Ecto neural progenitor cell (in vitro differentiated cells): ENCODE measurements at places on chromosomes 6 and 20.
A peak's percentile ranks its signal among the peaks of the same experiment; 100 is the strongest.

GRCh38 chr20:17314264-17314663 lies 87.4 kb downstream of the PCSK2 start:
- DNase-seq: no peak

- DNase-seq: no peak
Observed at GRCh38 chr6:167828325-167828956, 1.7 kb downstream of the AFDN start.

- no peak for DNase-seq
Observed at GRCh38 chr20:1721687-1722512, 64.3 kb upstream of the SIRPG start.

DNA sequence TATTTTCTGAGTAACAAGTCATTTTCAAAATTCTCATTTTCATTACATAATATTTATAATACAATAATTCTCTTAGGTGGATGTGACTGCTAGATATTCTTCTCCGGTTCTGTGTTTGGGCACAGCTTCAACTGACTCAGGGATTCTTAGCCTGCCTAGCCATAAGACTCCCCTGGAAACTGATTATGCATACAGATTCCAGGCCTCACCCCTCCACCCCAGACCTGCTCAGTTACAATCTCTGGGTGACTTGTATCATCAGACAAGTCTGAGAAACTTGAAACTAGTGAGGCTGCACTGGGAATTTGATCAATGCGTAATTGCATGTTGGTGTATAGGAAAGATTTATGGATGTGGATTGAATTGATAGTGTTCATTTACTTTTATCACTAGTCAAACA lies 25.4 kb downstream of the FLRT3 start:
- no peak for DNase-seq

DNA sequence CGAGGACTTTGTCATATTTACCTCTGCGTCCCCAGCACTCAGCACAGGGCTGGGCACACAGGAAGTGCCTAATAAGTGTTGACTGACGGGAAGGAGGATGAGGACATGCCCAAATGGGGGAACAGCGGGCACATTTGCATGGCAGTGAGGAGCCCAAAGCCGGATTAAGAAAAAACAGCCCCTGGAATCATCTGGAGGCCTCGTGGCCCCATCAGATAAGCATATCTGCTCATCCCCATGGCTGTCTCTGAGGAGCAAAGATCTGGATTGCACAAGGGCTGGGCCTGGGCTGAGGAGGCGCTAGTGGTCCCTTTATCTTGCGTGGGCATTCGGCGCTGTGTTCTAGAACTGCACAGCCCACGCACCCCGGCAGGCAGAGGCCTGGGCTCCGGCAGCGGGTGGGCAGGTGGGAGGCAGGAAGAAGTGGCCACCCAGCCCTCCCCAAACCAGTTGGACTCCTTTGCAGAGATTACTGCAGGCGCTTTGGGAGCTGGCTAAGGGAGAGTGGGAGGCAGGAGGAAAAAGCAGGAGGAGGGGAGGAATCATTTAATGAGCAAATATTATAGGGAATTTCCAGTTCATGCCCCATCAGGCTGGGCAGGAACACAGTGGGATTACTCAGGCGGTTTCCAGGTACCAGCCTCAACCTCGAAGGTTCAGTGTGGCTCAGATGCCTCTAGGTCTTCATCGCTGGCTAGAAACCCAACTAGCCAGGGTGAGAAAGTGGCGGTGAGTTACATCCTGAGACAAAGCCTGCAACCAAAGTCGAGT lies 108.1 kb downstream of the CEBPB start:
- DNase-seq: no peak

DNA sequence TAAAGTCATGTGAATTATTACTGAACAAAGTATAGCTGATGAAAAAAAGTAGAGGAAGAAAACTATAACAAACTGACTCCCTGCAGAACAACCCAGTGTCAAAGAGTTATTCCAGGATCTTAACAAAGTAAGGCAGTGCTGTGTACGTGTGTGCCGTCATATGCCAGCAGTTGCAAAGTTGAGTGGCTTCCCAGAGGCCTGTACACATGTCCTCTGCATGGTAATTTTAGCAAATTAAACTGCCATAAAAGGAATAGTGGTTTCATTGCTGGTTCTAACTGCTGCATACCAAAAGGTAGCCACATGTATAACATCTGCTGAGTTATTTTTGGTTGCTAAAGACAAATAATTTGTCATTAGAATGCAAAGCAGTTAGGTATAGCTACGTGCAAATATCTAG lies 44.8 kb downstream of the RIPOR2 start:
- DNase-seq: no peak

DNA sequence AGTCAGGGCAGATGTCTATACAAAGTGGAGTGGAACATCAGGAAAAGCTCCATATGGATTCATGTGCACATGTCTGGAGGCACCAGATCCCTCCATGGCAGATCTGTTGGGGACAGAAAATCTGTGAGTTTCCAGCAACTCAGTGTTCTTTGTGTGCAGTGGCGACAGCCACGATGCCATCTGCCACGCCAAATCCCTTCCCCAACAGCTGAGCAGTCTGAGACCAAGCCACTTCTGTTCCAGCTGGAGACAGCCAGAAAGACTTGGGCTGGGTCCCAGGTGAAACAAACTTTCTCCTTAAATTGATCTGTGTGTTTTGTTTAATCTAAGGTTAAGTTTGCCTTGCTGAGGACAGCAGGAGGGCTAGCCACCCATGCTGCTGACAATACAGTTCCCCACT lies 22.9 kb downstream of the FKBP1A start:
- DNase-seq: no peak

DNA sequence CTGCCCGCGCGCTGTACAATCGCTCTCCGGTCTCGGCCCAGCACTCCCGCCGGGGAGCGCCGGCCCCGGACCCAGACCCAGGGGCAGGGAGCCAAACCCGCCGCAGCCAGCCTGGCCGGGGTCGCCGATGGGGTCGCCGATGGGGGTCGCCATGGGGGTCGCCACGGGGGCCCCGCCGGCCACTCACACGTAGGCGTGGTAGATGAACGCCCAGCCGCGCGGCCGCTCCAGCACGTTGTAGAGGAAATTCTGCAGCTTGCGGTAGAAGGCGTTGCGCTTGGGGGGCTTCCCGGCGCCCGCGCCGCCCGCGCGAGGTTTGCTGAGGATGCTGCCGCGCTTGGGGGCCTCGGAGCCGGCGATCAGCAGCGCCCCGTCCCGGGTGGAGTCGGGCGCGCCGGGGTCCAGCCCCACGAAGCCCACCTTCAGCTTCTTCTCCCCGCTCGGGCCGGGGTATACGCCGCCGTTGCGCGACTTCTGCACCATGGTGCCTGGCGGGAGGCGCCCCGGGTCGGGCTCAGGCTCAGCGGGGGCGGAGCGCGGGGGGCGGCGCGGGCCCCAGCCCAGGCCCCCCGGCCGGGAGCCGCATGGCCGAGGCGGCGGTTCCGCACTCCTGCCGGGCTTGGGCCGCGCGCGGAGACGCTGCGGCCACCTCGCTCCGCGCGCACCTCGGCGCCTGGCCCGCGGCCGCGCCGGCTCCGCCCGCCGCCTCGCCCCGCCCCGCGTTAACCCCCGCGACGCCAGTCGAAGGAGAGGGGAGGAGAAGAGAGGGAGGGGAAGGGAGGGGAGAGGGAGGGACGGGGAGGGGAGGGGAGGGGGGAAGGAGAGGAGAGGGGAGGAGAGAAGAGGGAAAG lies at the start of gene KCNQ2:
TSS of gene KCNQ2 (minus strand) at position 675 of the 851 bp plus-strand sequence. CDS start at position 483, 192 bp downstream.
- DNase-seq: peak; percentile 70
